ENCODE measurements at places on chromosomes 4 and X.

- no peak for DNase-seq
Measured at GRCh38 chr4:94076498-94076897, 131.2 kb upstream of the SMARCAD1 start.

- no peak for DNase-seq
Measured at GRCh38 chr4:25096981-25097443, 63.2 kb downstream of the SEPSECS start.

DNA sequence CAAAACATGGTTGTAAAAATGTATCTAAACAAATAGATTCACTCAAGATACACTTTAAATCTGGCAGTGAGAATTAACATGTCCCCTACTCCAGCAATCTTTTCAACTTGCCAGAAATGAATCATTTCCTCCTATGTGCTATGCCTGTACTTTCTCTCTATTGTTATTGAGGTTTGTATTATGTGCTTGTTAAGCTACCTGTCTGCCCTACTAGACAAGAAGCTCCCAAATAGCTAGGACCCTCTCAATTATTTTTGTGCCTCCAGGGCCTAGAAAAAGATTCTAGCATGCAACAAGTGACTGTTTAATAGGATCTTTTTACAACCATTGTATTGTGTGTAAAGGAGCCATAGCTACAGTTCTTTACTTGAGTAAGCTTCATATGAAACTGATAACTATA, 3.5 kb upstream of the SAP30 start:
- peak; percentile 7 for DNase-seq

GRCh38 chrX:152913346-152913745, 15.5 kb downstream of the ZNF185 start:
- no peak for DNase-seq

- no peak for DNase-seq
Measured at GRCh38 chrX:17456526-17456925, 81.5 kb downstream of the NHS start.

Data from EH (cell line).